NCI-H748 treated with DMSO at 0.1 percent for 48 hours (cell line): ENCODE measurements at places on chromosomes 5 and 9.

DNA sequence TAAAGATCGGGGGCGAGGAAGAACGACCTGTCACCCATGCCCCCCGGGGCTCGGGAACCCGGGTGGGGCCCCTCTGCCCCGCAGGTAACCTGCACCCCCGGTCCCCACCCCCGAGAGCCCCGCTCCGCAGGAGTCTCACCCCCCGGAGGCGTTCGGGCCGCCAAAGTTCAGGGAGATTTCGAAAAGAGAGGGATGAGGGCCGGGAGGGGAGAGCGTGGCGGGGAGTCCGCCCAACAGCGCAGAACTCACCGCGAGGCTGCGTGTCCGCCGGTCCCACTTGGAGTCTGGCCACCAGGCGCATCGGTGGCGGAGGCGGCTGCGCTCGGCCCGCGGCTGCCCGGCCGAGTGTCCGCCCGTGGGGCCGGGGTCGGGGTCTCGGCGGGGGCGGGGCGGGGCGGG is at the start of gene PHF19:
Gene PHF19, minus strand, starts transcription at position 347 of the 399 bp plus-strand sequence. CDS start 2,447 bp downstream, outside the sequence.
- DNase-seq: no peak

GRCh38 chr5:170788626-170789304 is 5.2 kb downstream of the GABRP start:
- DNase-seq: no peak

GRCh38 chr5:172540099-172540870 is 86.0 kb upstream of the SH3PXD2B start:
- DNase-seq: no peak

DNA sequence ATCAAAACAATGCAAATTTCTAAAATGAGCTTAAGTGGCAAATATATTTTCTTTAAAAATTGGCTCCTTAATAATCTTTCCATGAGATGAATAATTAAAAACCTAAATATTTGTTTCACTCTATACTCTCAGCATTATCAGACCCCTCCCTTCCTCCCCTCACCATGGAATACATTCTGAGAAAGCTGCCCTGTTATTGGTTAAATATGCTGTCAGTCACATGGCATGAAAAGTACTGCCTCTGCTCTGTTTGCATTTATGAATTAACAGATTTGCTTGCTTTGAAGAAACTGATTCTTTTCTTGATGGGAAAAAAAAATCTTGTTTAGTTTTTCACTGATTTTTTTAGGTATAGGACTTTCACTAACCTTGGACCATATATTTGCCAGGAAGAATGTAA is 17.0 kb upstream of the RPS23 start:
- no peak for DNase-seq

DNA sequence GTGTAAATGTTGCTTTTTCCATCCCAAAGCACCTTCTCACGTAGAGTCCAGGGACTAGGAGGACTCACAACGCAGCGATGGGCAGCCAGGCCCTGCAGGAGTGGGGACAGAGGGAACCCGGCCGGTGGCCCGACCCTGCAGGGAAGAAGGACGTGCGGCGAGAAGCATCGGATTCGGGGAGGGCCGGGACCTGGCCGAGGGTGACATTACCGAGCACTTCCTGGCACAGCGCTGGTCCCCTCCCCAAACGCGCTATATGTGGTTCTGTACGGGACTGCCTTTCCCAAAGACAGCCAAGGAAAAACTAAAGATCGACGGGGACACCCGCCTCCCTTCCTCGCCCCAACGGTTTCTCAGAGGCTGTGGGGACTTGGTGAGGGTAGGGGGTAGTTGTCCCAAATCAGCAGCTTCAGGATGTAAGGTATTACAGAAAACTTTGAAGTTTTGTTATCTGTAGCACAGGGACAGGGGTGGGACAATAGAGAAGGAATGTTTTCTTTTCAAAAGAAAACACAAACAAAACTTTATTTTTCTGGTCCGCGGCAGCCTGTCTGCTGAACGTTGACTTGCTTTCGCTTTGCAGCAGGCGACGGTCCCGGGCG is 887 bp upstream of the MAP3K1 start:
- DNase-seq: no peak

DNA sequence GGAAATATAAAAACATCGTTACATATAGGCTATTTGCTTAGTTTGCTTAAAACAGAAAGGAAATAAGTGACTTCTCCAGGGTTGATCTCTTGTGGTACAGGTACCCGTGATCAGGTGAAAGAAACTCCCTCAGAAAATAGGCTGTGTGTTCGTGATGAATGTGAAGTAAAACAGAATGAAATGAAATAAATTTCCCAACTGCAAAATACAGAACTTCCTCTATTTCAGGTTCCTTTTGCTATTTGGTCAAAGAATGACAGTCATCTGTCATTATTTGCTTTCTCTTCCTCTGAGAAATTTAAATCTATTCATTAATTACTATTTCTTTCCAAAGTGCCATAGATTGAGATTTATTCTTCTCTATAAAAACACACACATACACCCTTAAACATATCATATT is 408.1 kb downstream of the FAM170A start:
- no peak for DNase-seq

- peak; percentile 21 for DNase-seq
These were observed 7.0 kb upstream of the GADD45G start for GRCh38 chr9:89597711-89598362.

- DNase-seq: no peak
These were observed 399.4 kb downstream of the ARRDC3 start for GRCh38 chr5:90983711-90984124.

DNA sequence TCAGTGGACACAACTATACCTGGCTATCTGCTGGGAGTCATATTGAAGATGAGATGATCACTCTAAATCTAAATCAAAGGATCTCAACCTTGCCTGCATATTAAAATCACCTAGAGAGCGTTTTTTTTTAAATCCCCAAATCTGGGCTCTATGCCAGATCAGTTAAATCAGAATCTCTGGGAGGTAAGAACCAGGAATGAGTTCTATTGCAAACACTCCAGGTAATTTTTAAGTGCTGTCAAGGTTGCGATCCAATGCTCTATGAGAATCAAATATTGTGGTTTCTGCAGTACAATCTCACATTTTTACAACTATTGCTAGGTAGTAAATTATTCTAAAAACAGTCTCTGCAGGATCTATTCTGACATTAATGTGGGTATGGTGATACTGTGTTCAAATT is 202.3 kb upstream of the OR13F1 start:
- DNase-seq: peak; percentile 19

DNA sequence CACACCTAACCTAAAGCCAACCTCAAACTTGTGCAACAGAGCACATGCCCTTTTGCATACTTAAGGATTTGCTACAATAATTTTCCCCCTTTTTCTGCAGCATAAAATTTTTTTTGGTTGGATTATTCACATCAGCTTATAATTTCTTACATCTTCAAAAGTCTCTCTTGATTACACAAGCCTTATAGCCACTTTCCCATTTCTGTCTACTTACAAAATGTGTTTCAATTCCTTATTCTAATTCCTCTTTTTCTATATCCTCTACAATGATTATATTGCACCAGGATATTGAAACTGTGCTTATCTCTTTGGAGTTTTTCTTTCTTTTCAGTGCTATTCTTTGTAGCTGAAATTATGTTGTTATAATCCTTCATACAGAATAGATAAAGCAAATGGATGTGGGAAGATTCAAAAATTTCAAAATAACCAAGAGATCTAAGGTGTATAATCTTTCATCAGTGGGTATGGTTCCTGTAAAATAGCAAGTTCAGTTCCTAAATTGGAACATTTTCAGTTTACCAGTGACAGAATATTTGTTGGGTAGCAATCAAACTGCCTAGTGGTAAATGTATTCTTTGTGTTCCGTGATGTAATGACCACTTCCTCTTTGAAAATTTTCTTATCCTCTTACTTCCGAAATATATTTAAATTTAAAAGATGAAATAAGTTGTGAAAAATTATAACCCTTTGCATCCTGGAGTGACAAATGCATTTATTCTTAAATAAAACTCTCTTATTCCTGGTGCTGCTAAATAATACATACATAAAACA is 386.8 kb upstream of the CHD1 start:
- no peak for DNase-seq

- no peak for DNase-seq
These were observed 6.0 kb downstream of the UBQLN1 start for GRCh38 chr9:83701769-83702168.

- no peak for DNase-seq
These were observed 515 bp downstream of the UTP15 start for GRCh38 chr5:73565969-73566547.

- no peak for DNase-seq
These were observed 49.8 kb downstream of the CERT1 start for GRCh38 chr5:75461679-75462078.

GRCh38 chr5:125703616-125704015 is 719.6 kb upstream of the GRAMD2B start:
- no peak for DNase-seq

DNA sequence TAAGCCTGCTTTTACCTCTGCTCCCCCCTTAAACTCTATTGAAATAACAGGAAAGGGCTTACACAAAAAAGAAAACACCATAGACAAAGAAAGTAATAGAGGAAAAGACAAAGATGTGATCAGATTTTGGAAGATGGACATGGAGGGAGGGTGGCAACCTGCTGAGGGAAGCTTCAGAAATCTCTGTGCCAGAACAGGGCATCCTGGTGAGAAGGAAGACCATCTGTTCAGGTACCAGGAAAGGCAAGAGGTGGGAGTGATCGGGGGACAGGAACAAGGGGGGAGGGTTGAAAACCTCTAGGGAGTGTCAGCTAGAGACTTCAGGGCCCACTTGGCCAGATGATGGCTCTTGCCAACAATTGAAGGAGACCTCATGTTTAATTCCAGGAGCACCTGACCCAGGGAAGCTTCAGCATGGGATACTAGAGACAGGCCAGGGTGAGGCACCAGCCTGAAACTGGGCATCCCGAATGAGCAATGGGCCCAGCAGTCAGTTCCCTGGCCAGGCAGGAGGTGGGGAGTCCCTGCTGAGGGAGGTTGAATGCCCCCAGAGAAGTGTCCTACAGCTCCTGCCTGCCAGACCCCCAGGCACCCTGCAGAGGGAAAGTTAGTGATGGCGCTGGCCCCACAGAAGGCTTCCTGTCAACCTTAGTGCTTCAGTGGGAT is 8.2 kb downstream of the SQSTM1 start:
- no peak for DNase-seq

- no peak for DNase-seq
These were observed at the start of gene CCNI2 for GRCh38 chr5:132746954-132747615. TSS of gene CCNI2 (plus strand) at chr5:132747426. CDS start at chr5:132747496, 70 bp downstream.

GRCh38 chr5:9483243-9483642 is 62.6 kb downstream of the SEMA5A start:
- DNase-seq: no peak

- no peak for DNase-seq
These were observed 11.4 kb downstream of the BHMT start for GRCh38 chr5:79122973-79123372.

DNA sequence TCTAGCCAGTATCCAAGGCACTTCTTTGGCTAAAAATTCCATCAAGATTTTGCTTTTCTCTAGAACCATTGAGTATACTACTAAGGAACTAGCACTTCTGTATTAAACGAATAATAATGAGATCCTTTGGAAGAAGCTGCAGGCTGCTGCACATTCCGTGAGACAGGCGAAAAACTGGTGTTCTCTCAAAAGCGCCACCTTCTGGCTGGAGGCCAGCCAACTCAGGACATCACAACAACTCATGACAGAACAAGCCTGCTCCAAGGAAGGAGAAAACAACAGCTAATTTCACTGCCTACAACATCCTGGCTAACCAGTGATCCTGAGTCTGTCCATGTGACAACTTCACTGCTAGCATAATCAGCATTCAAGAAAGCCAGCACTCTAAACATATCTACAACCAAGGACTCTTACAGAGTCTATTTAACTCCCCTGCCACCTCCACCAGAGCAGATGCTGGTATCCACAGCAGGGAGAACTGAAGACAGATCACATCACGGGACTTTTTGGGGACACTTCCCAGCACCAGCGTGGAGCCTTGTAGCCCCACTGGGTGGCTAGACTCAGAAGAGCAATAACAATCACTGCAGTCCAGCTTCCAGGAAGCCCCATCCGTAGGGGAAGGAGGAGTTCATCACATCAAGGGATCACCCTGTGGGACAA is 150.5 kb downstream of the YTHDC2 start:
- no peak for DNase-seq

DNA sequence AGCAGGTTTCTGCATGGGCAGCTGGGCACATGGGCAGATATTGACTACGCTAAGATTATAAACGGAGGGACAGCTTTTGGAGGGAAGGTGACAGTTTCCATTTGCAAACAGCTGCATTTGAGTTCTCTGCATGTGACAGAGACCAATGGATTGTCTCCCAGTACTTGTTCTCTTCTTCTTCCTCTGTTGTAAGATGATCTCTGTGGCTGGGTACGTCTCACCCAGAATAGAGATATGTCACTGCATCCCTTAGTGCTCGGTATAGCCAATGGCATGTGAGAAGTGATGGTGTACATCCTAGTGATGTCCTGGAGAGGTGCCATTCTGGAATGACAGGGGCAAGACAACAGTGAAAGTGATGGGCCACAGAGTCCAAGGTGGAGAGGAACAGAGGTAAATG is 171.3 kb downstream of the CFAP90 start:
- no peak for DNase-seq

- DNase-seq: no peak
These were observed 114.2 kb upstream of the FST start for GRCh38 chr5:53366245-53366644.

DNA sequence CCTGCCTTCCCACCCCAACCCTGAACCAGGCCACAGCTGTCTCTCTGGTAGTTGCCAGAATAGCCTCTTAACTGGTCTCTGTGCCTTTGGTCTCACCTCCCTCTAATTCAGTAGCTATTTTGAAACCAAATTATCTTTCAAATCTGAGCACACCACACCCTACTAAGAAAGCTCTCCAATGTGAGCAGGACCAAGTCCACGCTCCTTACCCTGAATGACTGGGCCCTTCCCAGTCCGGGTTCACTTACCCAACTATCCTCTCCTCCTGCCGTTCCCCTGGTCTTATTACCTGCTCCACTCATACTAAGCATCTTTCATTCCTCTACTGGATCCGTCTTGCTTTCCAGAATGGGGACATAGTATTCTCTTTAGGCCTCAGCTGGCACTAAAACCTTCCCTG is 16.8 kb downstream of the ANKH start:
- no peak for DNase-seq

DNA sequence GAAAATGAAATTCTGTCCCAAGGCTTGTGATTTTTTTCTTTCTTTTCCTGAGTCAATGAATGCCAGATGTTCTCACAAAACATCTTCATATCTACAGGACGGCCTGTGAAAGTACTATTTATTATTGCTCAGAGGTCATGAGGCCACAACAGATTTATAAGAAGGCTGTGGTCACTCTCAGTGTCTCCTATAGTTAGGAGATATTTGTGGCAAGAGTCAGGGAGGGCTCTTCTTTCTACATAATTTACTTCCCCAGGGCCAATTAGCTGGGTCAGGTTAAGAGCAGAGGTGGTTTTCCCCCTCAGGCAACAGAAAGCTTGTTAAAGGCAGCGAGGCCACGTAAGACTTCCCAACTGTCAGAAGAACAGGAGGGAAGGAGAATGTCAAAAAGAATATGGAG is 248.7 kb downstream of the SLIT3 start:
- DNase-seq: no peak

- no peak for DNase-seq
These were observed 23.4 kb upstream of the MAMDC2 start for GRCh38 chr9:70020217-70020616.

GRCh38 chr5:157253547-157253946 is 12.4 kb upstream of the CYFIP2 start:
- DNase-seq: peak; percentile 16

- DNase-seq: no peak
These were observed 259.3 kb downstream of the CEMIP2 start for GRCh38 chr9:71509054-71509453.
